ENCODE measurements at places on chromosomes 11 and 22.
A peak's percentile ranks its signal among the peaks of the same experiment; 100 is the strongest.

- DNase-seq, result no peak
These were observed 20.3 kb upstream of the TNRC6B start for GRCh38 chr22:40157330-40157945.

GRCh38 chr11:119975561-119976152 is 162.3 kb downstream of the TRIM29 start:
- no peak for DNase-seq

GRCh38 chr11:113488931-113489351 is 13.7 kb upstream of the DRD2 start:
- DNase-seq, result no peak

DNA sequence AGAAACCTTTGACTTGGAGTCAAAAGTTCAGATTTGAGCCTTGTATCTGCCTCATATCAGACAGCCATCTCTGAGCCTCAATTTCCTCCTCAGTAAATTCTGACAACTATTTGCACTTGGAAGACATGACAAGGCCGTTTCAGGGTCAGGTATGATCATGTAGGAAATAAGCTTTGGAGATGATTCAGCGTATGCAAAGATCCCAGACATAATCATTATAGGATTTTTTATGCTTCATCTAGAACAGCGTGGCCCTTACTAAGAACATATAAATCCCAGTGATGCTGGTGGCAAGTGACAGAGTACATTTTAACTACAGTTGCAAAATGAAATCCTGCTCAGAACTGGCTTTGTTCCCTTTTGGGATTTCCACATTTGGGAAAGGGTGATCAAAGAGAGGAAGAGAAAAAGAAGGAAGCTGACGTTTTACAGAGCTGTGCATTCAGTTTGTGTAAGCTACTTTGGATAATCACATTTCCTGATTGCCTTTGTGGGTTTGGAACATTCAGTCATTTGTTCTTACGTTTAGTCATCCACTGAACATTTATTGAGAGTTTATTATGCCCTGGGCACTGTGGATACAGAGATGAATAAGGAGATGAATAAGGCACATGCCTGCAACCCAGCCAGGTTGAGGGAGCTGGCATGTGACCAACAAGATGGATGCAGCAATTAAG is 81.9 kb upstream of the HEPHL1 start:
- no peak for DNase-seq

DNA sequence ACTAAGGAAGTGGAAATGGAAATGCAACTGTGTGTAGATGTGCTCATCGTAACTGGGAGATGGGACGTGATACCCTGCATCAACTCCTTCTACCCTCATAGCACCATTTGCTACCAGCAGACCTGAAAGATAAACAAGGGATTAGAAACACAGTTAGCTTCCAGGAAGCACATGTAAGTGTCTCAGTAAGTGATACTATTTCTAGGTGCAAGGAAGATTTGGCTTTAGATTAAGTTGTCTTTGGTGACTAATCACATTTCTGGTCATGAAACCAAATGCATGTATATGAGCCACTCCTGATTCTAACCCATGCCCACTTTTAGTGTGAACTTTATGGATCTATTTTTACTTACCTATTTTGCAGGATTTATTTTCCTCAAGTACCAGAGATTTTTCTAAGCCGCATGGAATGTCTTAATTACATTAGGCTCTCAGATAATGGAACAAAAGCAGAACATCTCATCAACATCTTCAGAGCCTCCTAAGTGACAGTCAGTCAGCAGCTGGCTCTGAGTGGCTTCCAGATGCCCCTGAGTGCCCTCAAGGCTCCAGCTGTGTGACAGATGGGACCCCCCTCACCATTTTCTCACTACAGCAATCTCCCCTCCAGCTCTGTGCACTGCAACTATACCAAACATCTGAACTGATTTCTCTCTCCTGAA is 21.2 kb downstream of the SLC5A12 start:
- DNase-seq, result no peak

DNA sequence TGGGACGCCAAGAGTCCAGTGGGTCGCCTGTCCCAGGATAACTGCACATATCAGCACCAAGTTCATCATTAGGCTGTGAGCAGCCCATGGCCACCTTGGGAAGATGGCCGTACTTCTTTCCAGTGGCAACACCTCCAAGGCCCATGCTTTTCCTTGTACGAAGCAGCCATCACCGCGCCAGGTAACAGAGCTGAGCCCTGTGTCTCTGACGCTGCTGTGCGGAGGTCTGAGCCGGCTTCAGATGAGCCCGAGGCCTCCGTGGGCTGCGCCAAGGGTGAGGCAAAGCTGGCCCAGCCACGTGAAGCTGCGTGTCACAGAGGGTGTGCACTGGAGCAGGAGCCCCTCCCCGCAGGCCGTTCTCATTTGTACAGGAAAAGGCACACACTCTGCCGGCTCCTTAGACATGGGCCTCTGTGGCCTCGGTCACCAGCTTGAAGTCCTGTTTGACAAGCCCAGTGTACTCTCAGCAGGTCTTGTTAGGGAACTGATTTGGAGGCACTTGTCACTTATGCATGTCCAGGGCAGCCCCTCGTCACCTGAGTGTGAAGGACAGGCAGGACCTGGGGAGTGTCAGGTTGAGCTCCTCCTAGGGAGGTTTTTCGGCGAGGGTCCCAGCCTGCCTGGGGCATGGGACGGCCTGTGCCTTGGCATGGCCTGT is 401.5 kb downstream of the TBC1D22A start:
- no peak for DNase-seq

GRCh38 chr22:46881373-46882118 is 119.1 kb downstream of the TBC1D22A start:
- no peak for DNase-seq

DNA sequence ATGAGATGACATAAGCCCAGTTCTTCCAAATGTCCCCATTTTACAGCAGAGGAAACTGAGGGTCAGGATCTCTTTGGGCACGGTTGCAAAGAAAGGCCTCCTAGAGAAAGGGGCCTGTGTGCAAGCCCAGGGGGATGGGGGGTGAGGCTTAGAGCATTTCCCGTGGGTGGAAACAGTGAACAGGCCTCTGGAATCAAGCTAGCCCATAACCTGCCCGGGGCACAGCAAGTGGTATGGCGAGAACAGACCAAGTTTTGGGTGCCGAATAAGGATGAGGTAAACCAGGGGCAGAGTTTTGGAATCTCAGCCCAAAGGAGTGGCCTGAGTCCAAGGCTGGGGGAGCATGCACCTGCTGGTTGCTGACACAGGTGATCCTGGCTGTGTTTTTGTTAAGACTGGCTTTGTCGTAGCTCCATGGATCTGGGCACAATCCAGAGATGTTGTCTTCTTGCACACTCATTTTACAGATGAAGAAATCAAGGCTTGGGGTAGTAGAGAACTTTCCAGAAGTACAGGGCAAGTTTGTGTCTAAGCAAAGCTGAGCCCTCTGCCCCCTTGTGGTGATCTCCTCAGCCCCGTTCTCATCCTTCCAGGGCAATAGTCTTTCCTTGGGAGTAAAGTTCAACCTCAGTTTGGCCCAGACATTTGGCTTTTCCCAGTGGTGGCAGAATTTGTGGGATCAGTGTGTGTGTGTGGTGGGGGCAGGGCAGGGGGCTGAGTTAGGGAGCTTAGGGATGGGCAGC is 53.5 kb upstream of the MYEOV start:
- no peak for DNase-seq

DNA sequence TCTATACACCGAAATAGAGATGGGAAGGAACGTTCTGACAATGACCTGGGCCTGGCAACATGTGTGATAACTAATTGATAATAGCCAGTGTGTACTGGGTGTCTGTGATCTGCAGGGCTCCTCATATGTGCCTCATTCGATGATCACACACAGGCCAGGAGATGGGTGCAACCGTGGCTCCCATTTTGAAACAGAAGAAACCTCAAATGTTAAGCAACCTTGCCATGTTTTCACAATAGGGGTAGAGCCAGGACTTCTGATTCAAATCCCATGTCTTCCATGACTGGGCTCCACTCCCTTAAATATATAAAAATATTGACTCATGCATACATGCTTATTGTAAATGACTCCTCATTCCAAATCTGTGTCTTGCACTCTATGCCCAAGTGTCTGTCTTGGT is 11.1 kb downstream of the APOL3 start:
- no peak for DNase-seq

DNA sequence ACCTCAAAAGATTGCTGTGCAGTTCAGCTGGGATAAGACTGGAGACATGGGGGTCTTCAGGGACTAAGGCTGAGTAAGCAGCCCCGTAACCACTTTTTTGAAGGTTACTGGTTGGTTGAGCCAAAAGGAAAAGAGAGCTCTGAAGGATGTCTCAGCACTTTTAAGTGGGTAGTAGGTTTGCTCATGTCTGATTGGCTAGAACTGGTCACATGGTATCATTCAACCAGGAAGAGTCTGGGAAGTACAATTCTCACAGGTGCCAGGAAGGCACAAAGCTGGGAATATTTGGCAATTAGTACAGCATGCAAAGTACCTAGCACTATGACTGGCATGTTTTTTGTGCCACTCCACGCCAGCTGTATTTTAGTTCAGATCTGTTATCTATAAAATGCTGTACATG is 58.1 kb downstream of the SNX19 start:
- DNase-seq, result no peak

GRCh38 chr11:61061081-61061826 is 41.0 kb upstream of the CD5 start:
- DNase-seq, result peak; percentile 97

- DNase-seq, result no peak
These were observed 3.1 kb downstream of the CELSR1 start for GRCh38 chr22:46534177-46534776.

- DNase-seq, result no peak
These were observed 6.2 kb downstream of the HPS4 start for GRCh38 chr22:26477341-26477731.

GRCh38 chr11:102599642-102600261 is 25.4 kb downstream of the MMP20 start:
- no peak for DNase-seq

DNA sequence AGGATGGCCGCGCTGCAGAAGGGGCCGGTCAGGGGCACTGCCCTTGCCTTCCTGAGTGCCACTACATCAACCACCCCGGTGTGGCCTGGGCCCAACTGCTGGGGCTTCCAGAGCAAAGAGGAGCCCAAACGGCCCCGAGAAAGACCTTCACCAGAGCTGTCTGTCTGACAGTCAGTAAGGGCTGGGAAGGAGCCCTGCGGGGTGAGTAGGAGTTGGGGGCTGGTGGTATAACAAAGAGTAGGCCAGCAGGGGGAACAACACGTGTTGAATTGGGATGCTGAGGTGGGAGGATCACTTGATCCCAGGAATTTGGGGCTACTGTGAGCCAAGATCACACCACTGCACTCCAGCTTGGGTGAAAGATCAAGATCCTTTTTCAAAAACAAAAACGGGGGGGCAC is 3.9 kb downstream of the GSTT4 start:
- DNase-seq, result no peak

GRCh38 chr11:116255321-116255953 is 517.4 kb downstream of the BUD13 start:
- no peak for DNase-seq

GRCh38 chr11:17543041-17543440 is 1.2 kb downstream of the USH1C start:
- DNase-seq, result no peak

- no peak for DNase-seq
These were observed 12.3 kb downstream of the TANGO2 start for GRCh38 chr22:20033045-20033706.

GRCh38 chr11:92050305-92050704 is 174.3 kb upstream of the FAT3 start:
- DNase-seq, result no peak

- no peak for DNase-seq
These were observed 6.5 kb downstream of the HMBS start for GRCh38 chr11:119091178-119091577.

GRCh38 chr11:33690290-33691065 is 10.1 kb downstream of the C11orf91 start:
- no peak for DNase-seq

DNA sequence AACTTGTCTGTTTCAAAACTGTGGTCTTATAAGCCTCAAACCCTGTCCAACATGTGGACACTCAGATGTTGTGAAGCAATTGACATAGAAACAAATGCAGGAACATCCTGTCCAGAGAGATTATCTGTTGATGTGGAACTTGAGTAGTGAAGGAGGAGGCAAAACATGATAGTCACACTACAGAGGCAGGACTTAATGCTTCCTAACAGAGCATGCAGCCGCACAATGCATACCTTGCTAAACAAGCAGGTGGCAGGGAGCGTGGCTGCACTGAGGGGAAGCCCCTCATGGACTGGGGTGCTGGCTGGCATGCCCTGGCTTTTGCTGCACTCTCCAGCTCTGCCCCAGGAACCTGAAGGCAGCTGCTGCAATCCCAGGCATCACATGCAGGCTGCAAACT is 5.3 kb downstream of the C22orf39 start:
- DNase-seq, result no peak

GRCh38 chr11:123707606-123708205 is 33.8 kb downstream of the ZNF202 start:
- DNase-seq, result peak; percentile 30

GRCh38 chr22:38046070-38046748 is 11.0 kb upstream of the PICK1 start:
- DNase-seq, result no peak

GRCh38 chr11:46947399-46948077 is 11.0 kb downstream of the CSTPP1 start:
- no peak for DNase-seq

DNA sequence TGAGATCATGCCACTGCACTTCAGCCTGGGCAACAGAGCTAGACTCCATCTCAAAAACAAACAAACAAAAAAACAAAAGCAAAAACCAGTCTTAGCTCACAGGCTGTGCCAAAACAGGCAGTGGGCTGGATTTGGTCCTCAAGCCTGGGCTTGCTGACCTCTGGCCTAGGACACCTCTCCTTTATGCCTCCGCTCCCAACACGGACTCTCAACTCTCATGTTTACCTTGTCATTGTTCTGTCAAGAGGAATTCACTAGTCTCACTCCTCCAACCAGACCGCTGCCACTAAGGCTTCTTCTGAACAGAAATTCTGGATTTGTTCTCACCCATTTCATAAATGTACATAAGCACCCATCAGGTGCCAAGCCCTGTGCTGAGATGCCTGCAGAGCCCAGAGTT is 42.6 kb downstream of the FAM83F start:
- no peak for DNase-seq

- no peak for DNase-seq
These were observed 11.2 kb upstream of the SREBF2 start for GRCh38 chr22:41821471-41822316.

DNA sequence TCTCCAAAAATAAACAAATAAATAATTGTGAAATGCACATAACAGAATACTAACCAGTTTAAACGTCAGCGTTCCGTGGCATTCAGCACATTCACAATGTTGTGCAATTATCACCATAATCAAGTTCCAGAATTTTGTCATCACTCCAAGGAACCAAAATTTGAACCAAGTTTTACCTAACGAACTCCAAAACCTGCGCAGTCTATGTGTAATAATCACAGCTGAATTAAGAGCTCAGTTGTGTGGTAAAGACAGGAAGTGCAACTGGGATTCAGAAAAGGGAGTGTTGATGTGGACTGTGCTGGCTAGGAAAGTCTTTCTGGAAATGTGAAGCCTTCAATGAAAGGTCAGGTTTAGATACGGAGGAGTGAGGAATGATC is 5.4 kb upstream of the MCAM start:
- DNase-seq, result no peak

Measured in GM12878 (cell line).